Cerebellar nuclear complex (tissue), 1 donor: ENCODE measurements at places on chromosomes 4 and X.

GRCh38 chrX:97372001-97372766 lies 488.5 kb downstream of the RPA4 start:
- DNase-seq: no peak

DNA sequence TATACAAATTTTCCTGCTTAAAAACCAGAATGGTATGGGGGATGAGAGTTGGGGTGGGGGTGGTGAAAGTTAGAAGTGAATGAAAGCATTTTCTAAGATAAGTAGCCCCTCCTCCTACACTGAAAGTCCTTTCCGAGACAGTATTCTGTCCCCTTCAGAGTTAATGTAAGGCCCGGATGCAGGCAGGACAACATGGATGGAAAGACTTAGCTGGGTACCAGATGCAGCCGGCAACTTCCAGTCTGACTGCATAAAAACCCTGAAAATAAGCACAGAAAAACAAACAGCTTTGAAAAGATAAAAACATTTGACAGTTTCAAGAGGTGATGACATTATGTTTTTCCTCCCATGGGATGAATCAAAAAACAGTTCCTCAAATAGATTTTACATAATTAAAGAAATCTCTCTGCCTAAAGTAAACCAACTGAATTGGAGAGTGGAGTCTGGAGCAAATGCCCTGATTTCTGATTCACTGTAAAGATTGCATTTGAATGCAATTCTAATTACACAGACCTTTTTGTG lies 196.3 kb downstream of the GPAT3 start:
- DNase-seq: no peak

- DNase-seq: no peak
Observed at GRCh38 chr4:176979416-176979815, 186.7 kb upstream of the VEGFC start.

- no peak for DNase-seq
Observed at GRCh38 chr4:139922406-139923024, 231.5 kb downstream of the MAML3 start.

DNA sequence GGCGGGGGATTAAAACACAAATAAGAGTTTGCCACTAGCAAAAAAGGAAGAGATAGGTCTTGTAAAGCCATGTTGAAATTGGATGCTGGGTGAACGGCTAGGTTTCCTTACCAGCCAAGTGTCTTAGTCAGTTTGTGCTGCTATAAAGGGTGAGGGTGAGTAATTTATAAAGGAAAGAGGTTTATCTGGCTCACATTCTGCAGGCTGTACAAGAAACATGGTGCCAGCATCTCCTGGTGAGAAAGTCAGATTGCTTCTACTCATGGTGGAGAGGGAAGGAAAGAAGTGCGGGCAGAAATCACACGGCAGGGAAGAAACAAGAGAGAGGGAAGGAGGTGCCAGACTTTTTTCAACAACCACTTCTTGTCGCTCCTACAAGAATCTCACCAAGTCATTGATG lies 507.5 kb downstream of the SPOCK3 start:
- no peak for DNase-seq

GRCh38 chr4:128820671-128821070 lies 11.2 kb downstream of the JADE1 start:
- DNase-seq: no peak

DNA sequence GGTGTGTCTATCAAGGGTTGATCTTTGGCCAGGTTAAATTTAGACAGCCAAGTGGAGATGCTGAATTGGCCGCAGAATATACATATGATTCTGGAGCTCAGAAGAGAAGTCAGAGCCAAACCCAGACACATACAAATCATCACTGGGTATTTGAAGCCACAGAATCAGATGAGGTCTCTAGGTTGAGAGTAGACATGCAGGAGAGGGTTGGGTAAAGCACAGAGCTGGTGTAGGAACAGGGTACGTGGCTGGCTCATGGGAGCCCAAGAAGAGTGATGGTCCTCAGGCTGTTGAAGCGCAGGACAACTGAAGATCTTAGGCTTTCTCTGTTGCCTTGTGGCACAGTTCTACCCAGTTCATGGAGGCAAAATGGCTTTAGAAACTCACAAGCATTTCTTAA lies 37.7 kb downstream of the ADAMTS3 start:
- DNase-seq: no peak

DNA sequence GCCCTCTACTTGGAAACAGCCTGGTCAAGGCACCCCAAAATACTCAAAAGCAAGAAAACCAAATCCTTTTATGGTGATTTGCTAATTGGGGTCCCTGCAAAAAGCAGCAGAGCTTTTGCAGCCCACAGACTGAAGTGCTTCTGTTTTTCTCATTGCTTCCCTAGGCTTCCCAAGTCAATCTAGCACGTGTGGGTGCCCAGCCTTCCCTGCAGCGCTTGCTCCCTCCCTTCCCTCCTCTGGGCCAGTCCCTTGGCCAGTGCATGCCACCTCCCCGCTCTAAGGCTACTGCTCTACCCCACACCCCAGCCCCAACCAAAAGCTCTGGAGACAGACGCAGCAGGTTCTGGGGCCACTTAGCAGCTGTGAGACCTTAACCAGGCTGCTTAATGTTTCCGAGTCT lies 53.6 kb downstream of the ANAPC4 start:
- no peak for DNase-seq

GRCh38 chrX:30657196-30658161 lies 4.3 kb downstream of the GK start:
- no peak for DNase-seq

- DNase-seq: no peak
Observed at GRCh38 chr4:40471923-40472322, 136.8 kb downstream of the CHRNA9 start.

DNA sequence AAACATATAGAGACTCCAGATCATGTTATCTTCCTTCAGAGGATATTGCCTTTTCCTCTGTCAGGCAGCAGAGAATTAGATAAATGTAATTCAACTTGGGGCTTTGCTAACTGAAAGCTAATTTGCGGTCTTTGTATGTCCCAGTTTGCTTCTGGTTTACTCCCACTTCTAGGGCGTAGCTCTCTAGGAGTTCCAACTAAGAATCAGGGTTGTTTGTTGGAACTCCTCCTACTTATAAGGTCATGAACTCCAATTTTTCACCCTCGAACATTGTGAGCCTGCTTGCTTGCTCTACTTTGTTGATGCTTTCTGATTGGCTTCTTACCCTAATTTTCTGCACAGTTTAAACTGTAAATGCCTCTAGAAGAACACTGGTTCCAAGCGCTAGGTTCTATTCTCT lies 66.1 kb downstream of the FMR1NB start:
- no peak for DNase-seq

DNA sequence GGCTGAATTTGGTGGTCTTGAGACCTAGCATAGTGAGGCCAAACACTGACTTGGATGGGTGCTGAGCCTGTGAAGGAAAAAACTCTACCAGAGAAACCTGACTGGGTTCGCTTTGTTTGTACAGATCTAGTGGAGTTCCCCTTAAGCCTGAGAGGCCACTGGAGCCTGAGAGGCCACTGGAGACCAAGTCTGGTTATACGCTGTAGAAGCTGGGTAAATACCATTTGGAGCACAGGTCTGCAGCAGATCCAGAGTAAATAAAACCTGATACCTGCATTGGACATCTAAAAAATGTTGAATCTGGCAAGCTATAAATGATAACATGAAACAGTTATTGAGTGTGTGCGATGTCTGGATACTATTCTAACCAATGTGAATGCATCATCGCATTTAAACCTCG lies 104.3 kb upstream of the IGSF1 start:
- no peak for DNase-seq

- DNase-seq: no peak
Observed at GRCh38 chr4:78293821-78294301, 236.7 kb downstream of the FRAS1 start.

GRCh38 chr4:185886832-185887524 lies 75.0 kb upstream of the SORBS2 start:
- no peak for DNase-seq

- no peak for DNase-seq
Observed at GRCh38 chr4:153260553-153261300, 56.5 kb downstream of the TRIM2 start.

DNA sequence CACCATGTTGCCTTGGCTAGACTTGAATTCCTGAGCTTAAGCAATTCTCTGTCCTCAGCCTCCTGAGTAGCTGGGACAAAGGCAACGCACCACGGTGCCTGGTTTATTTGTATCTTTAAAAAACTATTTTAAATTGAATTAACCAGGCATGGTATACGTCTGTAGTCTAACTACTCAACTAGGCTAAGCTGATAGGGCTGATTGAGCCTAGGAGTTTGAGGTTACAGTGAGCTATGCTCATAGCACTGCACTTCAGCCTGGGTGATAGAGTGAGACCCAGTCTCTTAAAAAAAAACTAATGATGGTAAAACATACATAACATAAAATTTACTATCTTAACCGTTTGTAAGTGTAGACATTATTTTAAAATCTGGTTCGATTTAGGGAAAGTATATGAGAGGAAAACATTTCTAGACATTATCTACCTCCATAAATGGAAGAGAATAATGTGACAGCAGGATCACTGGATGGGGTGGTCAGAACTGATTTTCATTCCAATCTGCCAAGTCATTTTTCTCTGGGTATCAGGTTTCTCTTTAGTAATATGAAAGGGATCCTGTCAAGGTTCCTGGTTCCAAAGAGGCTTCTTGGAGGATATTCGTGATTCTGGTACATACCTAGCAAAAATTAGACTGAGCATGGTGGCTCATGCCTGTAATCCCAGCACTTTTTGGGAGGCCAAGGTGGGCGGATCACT lies 8.7 kb upstream of the ITGB1BP2 start:
- DNase-seq: no peak

DNA sequence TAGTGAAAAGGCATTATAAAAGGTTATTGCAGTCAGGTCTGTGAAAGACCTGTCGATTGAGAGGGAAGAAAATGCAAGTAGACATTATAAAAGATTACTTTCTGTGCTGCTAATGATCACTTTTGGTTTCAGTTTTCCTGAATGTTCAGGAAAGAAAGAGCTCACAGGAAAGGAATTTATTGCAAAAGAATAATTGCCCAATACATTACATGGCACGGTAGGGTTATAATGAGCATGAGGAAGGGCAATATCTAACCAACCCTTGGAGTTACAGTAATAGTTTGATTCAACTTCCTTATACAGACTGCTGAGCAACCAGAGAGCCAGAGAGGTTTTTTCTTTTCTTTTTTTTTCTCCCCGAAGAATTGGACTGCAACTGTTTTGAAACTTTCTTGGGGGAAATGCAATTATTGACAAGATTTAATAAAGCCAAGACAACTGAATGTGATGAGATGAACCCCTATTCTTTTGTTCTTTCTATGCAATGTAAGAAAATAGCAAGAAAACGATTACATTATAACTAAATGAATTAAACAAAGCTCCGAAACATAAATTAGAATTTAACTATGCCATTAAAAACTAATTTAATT lies 247.0 kb downstream of the C4orf33 start:
- DNase-seq: no peak

DNA sequence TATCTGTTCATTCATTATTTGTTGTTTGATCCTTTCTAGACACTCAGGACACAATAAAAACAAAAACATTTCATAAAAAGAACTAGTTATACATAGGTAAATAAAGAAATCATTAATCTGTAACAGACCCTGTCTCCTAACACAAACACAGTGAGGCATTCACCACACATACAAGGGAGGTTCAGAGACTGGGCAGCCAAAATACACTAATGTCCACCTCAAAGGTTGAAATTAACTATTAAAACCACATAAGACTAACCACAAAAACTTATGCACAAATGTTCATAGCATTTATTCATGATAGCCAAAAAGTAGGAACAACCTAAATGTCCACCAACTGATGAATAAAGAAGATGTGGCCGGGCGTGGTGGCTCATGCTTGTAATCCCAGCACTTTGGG lies 7.8 kb downstream of the PAPSS1 start:
- no peak for DNase-seq

GRCh38 chrX:71944369-71944768 lies 33.7 kb downstream of the NHSL2 start:
- DNase-seq: no peak

DNA sequence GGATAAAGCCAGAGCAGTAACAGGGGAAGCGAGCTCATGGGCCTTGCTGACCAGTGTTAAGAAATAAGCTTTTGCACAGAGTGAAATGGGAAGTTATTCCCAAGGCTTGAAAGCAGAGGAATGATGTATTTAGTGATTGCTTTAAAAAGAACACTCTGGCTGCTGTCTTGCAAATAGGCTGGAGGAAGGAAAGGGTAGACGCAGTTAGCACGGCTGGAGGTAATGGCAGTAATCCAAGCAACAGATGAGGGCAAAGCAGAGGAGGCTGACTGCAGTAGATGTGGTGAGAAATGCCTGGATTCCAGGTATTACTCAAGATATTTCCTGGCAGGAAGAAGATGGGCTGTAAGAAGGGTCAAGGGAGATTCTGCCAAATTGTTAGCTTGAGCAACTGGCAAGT lies 1342.3 kb upstream of the AGA start:
- DNase-seq: no peak

- no peak for DNase-seq
Observed at GRCh38 chr4:90142081-90142480, 14.9 kb downstream of the CCSER1 start.

DNA sequence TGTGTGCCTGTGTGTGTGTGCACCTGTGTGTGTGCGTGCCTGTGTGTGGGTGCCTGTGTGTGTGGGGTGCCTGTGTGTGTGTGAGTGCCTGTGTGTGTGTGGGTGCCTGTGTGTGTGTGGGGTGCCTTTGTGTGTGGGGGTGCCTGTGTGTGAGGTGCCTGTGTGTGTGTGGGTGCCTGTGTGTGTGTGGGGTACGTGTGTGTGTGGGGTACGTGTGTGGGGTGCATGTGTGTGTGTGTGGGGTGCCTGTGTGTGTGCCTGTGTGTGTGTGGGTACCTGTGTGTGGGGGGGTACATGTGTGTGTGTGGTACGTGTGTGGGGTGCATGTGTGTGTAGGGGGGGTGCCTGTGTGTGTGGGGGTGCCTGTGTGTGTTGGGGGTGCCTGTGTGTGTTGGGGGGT lies 73.4 kb upstream of the HGFAC start:
- no peak for DNase-seq

DNA sequence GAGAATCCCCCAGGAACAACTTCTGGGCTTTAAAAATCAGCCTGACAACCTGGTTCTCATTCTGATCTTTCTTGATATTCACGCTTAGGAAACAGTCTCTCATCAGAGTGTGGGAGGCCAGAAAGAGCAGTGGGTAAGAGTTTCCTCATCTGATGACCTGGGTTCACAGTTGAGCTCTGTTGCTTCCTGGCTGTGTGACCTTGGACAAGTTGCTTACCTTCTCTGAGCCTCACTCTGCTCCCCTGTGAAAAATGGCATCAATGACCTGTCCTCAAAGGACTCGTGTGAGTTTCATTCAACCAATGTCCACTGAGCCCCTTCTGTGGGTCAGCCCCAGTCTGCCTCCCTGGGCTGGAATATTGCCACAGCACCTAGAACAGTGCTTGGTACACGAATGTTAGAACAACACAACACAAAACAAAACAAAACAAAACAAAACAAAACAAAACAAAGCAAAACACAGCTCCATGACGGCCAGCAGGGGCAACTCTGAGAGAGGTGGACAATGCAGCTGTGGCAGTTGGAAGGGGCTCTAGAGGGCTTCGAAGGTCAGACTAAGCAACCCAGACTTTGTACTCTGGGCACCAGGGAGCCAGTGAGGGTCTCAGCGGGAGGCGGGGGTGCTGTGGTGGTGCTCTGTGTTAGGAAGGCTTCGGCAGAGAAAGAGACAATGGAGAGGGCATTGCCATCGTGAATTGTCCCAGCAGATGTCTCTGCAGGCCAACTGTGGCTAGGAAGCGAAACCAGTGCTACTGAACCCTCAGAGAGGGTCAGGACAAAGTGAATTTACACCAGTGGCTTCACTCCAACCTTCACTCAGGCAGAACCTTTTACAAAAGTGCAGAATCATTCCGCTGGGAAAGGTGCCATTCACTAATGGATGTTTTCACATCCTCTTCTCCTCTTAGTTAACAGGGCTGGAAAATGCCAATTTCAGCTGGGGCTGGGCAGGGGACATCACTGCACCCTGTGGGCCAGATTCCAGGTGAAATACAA lies 14.3 kb upstream of the C4orf50 start:
- no peak for DNase-seq
